ENCODE measurements at places on chromosomes 6 and 20.

GRCh38 chr6:141393405-141394124 lies 739.2 kb upstream of the GJE1 start:
- no peak for DNase-seq

DNA sequence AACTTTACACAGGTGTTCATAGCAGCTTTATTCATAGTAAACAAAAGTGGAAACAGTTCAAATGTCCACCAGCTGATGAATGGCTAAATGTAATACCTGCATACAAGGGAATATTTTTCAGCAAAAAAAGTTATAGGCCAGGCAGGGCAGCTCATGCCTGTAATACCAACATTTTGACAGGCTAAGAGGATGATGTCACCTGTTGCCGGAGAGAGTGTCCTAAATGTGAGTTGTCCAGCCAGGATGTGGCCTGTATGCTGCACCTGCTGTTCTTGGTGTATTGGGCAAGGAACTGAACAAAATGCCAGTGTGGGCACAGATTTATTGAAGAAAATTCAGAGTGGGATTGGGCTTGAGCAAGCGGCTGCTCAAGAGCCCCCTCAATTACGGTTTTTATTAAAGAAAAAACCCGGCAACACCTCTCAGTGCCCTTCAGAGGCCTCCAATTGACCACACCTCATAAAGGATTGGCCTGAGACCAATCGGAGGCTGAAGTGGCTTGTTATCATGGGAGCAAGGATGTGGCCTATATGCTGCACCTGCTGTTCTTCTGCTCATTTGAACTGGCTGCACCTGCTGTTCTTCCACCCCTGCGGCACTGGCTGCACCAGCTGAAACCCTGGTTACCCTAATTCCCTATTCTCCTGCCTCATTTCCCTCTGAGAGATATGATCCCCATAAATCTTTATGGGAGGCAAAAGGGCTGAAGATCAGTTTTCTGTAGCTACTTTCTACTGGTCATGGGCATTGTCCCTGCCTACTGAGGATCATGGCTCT lies 164.3 kb upstream of the PROKR2 start:
- DNase-seq, result no peak

- no peak for DNase-seq
Measured at GRCh38 chr6:155247618-155248007, 16.2 kb upstream of the CLDN20 start.

DNA sequence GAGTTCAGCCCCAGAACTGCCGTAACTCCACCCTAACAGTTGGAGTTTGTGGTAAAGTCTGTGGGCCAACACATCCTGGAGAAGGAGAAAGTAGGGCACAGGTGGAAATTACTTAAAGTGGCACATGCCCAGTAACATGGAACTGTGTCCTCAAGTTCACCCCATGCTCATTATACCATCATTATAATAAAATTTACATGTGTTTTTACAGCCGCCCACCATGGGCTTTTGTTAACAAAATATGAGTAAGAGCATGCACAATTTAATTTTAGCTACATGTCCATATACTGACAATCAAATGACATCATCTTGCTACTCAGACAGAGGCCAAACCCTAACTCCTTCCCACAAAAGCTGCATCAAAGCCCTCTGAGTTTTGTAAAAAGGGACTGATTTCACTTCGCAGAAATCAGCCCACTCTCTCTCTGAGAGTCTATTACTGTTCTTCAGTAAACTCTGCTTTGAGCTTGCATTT lies 17.3 kb upstream of the ELOVL4 start:
- no peak for DNase-seq

- DNase-seq, result no peak
Measured at GRCh38 chr6:13147376-13147775, 181.0 kb downstream of the TBC1D7 start.

GRCh38 chr20:37317316-37317715 lies 27.9 kb downstream of the MANBAL start:
- no peak for DNase-seq

GRCh38 chr20:58710481-58711265 lies 18.1 kb downstream of the NPEPL1 start:
- DNase-seq, result peak; percentile 14

DNA sequence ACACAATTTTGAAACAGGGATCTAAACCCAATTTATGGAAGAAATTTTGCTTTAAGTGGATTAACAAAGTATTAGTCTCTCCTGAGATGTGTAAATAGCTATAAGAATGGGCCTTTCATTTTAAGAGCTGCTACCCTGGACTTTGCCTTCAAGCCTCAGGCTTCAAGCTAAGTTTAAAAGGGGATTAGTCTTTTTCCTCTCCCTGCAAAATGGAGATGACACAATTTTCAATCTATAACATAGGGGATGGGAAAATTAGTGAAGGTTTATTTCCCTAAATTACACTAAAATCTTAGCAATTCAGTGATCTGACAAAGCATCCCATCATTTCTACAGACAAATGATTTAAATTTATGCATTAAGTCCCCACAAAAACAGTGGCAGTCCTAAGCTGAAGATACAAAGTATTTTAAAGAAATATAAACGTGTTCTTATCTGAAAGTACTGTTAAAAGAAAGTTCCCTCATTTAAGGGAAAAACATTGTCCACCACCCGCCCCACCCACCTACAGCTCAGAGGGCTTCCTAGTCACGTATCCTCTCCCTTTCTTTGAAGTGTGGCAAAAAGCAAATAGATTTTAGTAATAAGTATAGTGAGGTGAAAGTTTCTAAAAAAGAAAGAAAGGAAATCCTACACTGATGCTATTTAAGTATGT lies 14.5 kb downstream of the ARHGAP18 start:
- peak; percentile 56 for DNase-seq

- DNase-seq, result no peak
Measured at GRCh38 chr6:125073071-125073470, 80.5 kb upstream of the TPD52L1 start.

DNA sequence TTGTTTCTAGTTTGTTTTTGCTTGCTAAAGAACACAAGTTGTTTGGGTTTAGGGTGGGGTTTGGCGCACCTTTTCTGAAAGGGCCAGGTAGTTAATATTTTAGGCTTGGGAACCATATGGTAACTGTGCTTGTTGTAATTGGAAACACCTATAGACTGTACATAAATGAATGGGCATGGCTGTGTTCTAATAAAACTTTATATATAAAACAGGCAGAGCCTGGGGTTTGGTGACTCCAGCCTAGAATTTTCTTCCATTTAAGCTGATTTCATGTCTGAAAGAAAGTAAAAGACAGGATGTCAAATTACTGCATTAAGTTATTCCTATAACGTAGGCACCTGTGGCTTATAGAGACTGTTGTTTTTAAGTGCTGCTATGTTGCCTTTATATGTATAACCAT lies 36.1 kb upstream of the MAPK13 start:
- DNase-seq, result no peak

DNA sequence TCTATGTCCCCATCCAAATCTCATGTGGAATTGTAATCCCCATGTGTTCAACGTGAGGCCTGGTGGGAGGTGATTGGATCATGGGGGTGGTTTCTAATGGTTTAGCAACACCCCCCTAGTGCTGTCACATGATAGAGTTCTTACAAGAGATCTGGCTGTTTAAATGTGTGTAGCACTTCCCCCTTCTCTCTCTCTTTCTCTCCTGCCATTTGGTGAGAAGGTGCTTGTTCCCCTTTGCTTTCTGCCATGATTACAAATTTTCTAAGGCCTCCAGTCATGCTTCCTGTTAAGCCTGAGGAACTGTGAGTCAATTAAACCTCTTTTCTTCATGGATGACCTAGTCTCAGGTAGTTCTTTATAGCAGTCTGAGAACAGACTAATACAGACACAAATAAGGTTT lies 165.4 kb downstream of the OGFRL1 start:
- DNase-seq, result no peak

GRCh38 chr6:132964868-132965382 lies 150.6 kb downstream of the RPS12 start:
- no peak for DNase-seq

GRCh38 chr20:29740951-29741593 lies 1516.4 kb upstream of the DEFB115 start:
- no peak for DNase-seq

- DNase-seq, result no peak
Measured at GRCh38 chr20:49671433-49671832, 42.2 kb downstream of the B4GALT5 start.

DNA sequence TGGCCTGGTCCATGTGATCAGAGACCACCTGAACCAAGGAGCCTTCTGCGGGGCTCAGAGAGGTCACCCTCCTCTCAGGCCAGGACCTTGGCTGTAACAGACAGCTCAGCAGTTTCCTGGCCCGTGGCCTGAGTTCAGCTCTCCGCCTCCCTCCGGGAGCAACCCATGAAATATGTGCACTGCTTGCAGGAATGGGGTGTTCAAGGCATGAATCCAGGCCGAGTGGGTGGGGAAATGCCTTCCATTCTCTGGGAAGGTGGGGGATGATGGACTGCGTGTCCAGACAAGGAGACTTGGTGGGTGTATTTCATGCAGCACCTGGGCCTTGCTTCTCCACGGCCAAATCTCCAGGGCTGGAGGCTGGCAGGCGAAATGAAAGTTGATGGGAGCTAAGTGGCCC lies 46.0 kb downstream of the SIRPA start:
- DNase-seq, result no peak

DNA sequence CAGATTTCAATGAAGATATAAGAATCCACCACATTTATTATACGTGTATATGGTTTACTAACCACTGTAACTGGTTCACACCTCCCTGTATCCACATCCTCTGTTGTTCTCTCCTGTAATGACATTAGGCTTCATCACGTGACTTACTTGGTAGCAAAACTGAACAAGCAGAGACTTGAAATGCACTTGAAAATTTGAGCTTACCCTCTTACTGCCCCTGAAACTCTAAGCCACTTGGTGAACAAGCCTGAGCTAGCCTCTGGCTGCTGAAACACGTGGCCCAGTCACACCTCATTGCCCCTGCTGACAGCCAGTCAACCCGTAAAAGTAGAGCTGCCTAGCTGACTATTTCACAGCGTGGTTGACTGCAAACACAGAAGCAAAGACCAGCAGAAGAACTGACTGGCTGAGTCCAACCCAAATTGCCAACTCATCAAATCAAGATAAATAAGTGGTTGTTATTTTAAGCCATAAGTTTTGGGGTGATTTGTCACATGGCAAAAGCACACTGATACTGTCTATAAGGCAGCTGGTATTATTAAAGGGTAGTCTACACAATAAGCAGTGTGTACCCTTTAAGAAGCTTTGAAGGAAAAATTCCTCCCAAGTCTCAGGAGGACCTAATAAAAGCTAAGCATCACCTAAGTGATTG lies 109.0 kb downstream of the RALGAPA2 start:
- DNase-seq, result no peak

- no peak for DNase-seq
Measured at GRCh38 chr6:51398064-51398705, 579.5 kb downstream of the TFAP2B start.

DNA sequence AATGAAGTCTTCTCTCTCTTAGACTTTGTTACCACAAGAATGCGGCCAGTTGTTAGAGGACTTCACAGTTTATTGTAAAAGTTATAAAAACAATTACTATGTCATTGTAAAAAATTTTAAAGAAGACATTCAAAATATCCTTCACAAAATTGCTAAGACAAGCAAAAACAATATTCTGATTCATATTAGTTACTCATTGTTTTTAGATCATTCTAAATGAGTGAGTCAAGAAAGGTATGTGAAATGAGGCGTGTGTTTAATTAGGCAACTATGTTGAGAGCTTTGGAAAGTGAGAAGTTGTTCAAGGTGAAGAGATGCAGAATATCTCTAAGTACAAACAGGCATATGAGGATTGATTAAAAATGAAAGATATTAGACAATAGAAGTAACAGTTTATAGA lies 875.3 kb downstream of the EYS start:
- no peak for DNase-seq

- DNase-seq, result no peak
Measured at GRCh38 chr6:16694781-16695578, 66.3 kb downstream of the ATXN1 start.

GRCh38 chr6:36615018-36615761 lies 21.0 kb downstream of the SRSF3 start:
- DNase-seq, result peak; percentile 52

Measured in activated naive CD4-positive, alpha-beta T cell treated with anti-CD3 and anti-CD28 coated beads, Interleukin-2, amount 10 ng/mL, durations not matched to agents 7 days and 5 days (primary cell).